Kidney epithelial cell (primary cell): ENCODE measurements at places on chromosomes 1 and 21.

GRCh38 chr21:39663742-39664492 is 51.2 kb downstream of the B3GALT5 start:
- no peak for DNase-seq

- DNase-seq, result no peak
Measured at GRCh38 chr1:3822421-3822820, 26.1 kb upstream of the LRRC47 start.

- no peak for DNase-seq
Measured at GRCh38 chr21:44299458-44300261, at the start of gene PFKL. Gene PFKL, plus strand, starts transcription at chr21:44300053. Its CDS starts 53 bp downstream, at chr21:44300106.

- no peak for DNase-seq
Measured at GRCh38 chr1:87473203-87473661, 144.6 kb downstream of the LMO4 start.

DNA sequence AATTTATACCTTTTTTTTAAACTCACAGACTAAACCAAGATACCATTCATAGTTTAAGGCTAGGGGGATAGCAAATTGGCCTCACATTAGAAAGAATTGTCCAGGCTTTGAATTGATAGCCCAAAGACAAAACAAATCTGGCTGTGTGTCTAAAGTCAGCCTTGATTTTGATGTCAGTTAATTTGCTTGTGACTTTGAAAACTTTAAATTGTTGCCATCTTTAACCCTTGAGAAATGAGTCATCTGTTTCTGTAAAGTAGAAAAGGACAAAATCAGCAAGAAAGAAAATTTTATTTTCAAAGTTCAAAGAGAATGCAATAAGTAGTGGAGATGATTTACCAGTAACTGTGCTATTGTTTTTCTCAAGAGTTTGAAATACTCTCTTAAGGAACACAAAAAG is 184.5 kb downstream of the RGS7 start:
- DNase-seq, result no peak

DNA sequence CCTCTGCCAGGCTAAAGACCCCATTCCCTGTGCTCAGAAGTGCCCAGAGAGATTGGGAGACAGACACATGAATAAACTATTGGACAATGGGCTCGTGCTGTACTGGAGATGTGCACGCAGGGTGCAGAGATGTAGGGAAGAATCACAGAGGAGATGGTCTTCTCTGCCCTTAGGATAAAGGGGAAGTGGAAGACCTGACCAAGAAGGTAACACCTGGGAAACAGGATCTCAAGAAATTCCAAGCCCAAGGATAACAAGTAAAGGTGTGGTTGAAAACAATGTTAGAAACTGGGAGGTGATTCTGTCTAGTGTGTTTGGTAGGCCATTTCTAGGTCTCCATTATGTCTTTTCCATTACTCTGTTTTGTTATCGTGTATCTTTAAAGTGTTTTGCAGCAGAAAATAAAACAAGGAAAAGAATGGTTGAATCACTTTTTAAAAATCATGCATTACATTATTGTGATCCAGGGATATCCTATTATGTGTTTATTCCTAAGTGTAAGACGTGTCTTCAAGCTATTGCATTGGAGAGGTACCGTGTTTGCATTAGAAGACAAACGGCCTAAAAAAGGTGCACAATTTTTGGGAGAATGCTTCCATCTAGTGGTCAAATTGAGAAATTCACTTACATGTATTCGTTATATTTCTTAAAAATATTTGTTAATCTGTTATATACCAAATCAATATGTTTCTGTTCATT is 40.8 kb upstream of the KCTD3 start:
- no peak for DNase-seq

- no peak for DNase-seq
Measured at GRCh38 chr1:9894115-9894514, 16.0 kb downstream of the CTNNBIP1 start.

DNA sequence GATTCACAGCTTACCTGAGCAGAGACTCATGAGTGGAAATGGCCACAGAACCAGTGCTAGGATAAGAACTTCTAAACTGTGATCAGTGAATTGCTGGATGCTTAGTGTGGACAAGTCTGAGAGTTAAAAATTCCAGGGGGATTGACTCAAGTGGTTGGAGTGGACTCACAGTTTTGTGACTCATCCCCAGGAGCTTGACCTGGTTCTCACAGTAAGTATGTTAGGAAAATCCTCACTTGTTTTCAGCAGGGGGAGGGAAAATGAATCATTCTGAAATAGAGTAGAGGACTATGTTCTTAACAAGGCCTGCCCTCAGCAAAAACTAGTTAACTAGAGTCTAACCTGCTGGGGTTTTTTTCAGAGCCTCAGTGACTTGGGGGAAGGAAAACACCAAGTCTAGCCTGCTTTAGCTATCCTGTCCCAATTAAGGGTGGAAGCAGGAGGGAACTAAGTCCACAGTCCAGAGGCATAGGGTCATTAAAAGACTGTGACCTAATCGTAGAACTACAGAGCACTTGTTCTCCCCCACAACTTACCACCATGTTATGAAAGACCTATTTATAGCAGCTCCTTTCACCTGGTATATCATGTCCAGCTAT is 6.1 kb upstream of the CDC73 start:
- DNase-seq, result peak; percentile 100

- DNase-seq, result no peak
Measured at GRCh38 chr1:115006191-115006590, 23.4 kb upstream of the TSHB start.

DNA sequence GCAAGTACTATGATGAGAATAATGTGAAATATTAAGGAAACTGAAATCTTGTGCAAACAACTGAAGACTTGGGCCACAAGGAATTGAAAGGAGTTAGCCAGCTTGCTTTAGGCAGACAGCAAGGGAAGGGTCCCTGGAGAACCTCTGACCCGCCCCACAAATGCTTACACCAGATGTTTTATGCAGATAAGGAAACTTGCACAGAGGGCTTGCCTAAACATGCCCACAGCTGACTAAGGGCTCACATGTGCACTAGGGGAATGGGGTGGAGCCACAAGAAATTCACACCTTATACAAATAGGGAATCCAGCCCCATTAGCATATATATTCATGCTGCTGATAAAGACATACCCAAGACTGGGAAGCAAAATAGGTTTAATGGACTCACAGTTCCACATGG is 86.1 kb upstream of the CYYR1 start:
- DNase-seq, result no peak

DNA sequence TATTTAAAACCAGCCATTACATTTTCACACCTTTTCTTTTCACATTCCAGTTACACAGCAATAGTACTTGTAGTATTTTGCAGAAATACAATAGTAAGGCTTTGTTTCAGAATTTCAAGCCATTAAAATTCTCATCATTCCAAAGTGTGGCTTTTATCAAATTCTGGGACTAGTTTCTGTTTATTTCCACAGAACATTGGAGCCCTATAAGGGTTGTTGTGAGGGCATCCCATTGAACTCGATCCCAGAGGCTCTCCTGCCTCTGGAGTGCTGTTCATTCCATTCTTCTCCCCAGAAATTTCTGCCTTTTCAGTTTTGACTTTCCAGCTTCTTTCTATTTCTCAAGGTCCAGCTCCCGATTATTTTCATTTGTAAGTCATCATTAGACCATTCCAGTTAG is 645.5 kb downstream of the ADGRL2 start:
- no peak for DNase-seq

DNA sequence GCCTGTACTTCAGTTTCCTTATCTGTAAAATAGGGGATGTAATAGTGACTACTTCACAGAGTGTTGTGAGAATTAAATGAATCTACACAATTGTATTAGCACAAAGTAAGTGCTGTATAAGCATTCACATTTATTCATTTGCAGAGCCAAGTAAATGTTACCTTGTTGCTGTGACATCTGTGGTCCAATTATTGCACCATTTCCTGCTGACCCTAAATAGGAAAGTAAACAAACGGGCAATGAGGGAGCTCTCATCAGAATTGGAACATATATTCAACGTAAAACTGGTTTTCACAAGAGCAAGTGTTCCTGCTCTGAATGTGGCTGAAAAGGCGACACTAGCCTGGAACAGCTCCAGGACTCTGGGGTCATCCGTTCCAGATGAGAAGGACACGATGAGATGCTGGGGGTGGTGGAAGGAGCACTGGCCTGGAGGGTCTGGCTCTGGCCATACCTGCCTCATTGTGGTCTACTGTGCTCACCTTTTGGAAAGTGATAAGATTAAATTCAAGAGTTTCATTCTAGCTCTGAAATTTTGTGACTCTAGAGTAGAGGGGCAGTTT is 34.5 kb downstream of the PROX1 start:
- no peak for DNase-seq

GRCh38 chr21:35159881-35160280 is 110.8 kb upstream of the RUNX1 start:
- DNase-seq, result no peak

DNA sequence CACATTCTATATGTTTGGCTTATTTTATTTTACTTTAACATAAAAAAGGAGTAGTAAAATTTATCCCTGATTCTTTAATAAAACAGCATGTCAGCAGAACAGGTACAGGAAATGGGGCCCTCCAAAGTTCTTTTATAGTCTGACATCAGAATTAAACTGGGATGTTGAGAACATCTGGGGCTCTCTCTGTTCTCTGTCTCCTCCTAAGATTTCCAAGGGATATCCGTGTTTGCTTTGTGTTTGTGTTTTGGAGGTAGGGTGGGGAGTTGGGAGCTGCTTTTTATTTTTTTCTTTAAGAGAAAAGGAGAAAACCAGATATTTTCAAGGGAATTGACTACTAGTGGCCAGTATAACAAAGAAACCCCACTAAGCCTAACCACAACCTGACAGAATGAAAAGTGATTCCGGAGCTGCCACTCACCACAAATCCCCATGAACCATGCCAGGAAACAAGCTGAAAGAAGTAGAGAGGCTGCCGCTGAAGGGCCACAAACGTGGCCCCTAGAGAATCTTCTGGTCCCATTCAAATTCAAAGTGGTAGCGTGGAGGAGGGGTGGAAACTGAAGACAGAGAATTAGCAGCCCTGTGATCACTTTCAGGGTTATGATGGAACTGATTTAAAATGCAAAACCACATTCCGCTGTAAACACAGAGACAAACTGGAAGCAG is 369.6 kb upstream of the ADGRL2 start:
- no peak for DNase-seq

DNA sequence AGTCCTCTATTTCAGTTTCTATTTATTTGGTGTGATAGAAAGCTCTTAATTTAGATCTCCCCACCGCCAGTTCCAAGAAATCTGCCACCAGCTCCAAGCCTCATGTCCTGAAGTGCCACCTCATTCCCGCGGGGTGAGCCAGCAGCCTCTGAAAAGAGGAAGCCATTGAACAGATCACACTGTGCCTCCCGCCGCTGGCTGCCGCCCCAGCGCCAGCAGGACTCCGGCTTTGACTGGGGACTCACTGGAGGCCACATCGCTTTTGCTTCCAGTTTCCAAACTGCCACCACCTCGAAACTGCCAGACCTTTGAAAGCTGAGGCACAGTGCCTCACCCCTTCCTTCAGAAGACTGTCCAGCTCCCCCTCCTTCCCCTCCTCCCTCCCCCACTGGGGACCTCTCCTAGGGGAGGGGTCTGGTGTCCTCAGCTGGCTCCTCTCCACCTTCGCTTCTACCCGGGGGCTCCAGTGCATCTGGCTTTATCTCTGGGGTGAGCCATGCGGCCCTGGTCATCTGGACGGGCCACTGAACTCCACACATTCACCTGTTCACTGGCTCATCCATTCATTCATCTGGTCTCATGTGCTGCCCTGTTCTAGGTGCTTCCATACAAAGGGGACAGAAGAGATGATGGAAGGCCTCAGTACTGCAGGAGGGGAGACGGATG is 58.9 kb downstream of the VPS26C start:
- no peak for DNase-seq

GRCh38 chr1:16971341-16972188 is 8.9 kb downstream of the MFAP2 start:
- no peak for DNase-seq

DNA sequence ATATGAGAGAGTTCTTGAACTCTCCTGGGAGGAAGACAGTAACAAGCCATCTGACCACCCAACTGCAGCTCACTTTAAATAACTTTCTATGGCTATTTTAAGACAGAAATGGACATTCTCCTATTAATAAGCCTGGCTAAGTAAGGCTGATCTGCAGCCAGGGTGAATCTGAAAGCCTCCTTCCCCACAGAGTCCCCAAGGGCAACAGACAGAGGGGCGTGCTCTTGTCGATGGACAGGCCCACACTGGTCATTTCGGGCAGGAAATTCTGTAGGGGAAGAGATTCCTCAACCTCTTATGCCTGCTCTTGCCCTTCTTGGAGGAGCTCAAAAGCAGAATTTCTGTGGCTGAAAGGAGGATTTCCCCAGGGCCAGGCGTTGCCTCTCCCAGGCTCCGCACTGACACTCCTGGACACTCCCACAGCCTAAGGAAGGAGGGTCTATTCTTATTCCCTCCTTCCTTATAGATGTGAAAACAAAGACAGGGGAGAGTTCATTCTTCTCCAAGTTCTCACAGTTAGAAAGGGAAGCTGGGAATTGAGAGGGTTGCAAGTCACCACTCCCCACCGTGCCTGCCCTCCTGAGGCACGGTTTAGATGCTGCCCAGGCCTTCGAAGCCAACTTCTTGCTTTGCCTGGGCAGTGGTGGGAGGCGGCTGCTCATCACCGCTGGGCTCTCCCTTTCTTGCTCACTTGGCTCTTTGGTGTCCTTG is 17.9 kb upstream of the KANK4 start:
- no peak for DNase-seq

- no peak for DNase-seq
Measured at GRCh38 chr21:33232291-33233034, 2.7 kb downstream of the IFNAR2 start.

GRCh38 chr1:40312238-40313205 is 4.6 kb downstream of the COL9A2 start:
- DNase-seq, result no peak

DNA sequence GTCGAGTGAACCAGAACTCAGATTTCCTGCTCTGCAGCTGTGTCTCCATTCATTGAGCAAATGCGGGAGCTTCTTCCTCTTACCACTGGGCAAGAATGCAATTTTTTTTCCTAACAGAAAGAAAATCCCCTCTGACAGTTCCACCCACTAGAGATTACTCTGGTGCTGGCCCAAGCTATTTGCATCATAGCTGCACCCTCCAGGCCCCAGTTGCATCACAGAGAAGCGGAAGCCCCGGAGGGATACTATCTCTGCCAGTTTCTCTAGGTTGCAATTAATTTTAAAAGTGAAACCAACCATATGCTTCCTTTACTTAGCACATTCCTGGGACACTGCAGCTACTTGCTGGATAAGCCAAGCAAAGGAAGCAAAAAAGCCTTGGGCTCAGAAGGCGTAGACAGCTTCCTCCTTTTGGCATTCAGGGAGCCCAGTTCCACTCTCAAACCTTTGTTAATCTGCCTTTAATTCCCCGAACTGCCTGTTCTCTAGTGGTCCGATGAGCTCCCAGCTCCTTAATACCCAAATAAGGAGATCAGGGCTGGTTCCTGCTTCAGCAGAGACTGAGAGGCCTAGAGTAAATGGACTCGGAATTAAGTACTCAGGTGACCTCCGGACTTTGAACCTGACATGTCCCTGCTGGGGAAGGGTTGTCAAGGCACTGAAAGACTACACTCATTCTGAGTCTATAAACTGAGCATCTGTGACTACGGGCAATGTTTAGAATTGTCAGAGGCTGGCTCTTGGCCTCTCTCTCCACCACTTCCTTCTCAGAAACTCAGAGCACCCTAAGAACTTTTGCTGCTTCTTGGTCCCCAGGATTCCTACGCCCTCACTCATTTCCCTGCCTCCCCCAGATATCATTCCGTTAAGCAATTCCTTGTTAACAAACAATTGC is 72.5 kb upstream of the TNFSF18 start:
- peak; percentile 47 for DNase-seq
